ENCODE measurements at places on chromosomes 7 and 10.

DNA sequence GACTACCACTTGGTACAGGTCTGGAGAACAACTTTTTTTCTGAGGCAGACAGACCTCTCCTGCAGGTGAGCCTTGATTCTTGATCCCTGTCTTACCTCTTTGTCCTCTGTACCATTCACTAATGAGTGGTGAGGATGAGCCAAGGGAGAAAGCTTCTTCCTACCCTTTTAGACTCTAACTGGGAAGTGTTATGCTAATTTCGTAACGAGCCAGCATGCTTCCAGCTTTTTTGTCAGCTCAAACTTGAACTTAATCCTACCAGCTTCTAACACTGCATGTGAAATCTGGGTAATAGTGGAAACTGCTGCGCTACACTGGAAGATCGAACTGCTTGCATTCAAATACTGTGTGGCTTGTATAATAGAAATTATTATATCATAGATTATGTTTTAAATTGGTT, 87.0 kb downstream of the NEUROD6 start:
- DNase-seq: no peak

DNA sequence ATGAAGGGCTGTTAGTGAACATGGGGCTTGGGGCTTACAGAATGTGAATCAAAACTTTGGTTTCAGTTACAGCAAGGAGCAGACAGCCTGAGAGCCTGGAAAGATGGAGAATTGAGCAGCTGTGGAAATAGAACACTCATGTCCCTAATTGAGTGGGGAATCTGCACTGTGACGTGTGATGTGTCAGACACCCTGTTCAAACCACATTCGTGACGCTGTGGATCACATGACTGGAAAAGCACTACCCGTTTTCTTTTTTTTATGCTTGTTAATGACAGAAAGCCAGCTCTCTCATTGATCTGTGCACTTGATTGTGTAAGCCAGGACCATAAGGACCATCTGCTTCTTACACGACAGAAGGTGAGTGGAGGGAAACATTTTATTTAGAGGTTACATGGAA, 15.1 kb upstream of the TBX20 start:
- DNase-seq: no peak

DNA sequence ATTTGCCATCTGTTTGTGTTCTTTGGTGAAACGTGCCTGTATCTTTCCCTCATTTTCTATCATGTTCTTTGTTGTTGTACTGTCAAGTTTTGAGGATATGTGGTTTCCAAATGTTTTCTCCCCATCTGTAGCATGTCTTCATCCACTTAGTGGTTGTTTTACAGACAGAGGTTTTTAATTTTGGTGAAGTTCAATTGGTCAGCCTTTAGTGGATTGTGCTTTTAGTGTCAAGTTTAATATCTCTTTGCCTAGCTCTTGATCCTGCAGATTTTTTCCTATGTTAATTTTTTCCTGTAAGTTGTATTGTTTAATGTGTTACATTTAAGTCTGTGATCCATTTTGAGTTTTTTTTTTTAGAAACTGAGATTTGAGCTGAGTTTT, 95.9 kb downstream of the ANKRD61 start:
- no peak for DNase-seq

GRCh38 chr10:50554376-50554994, 69.3 kb downstream of the SGMS1 start:
- DNase-seq: no peak

DNA sequence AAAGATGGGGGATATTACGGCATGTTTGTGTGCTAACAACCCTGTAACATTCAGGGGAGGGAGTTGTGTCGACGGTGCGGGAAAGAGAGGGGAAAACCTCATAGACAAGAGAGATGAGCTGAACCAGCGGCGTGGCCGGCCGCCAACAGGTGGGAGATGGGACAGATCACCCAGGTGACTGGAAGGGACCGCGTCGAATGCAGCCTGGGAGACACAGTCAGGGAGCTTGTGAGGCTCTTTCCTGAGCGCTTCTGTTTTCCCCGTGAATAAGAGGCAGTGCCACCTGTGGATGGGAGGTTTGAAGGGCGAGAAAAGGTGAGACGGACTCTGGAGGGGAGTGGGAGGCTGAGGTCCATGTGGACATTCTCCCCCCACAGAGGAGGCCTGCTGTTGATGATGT, 9.9 kb upstream of the PRKAG2 start:
- DNase-seq: no peak

DNA sequence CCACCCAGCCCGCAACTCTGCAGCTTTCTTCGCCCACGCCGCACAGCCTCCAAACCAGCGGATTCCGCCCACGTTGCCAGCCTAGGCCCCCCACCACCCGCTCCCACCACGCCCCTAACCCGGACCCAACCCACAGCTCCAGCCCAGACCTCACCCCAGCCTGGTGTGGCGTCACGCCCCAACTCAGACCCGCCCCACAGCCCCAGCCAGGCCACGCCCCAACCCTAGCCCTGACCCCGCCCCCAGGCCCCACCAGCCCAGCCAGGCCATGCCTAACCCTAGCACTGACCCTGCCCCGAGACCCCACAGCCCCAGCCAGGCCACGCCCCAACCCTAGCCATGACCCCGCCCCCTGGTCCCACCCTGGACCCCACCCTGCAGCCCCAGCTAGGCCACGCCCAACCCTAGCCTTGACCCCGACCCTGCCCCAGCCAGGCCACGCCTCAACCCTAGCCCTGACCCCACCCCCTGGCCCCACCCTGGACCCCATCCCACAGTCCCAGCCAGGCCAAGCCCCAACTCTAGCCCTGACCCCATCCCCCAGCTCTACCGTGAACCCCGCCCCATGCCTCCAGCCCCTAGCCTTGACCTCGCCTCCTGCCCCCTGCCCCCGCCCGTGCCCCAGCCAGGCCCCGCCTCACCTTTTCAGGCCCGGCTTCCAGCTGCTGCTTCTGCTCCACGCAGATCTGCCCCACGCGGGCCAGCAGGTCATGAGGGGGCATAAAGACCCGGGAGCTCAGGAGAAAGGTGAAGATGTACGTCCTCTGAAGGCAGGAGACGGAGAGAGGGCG, 64.0 kb downstream of the RASGEF1A start:
- DNase-seq: no peak

DNA sequence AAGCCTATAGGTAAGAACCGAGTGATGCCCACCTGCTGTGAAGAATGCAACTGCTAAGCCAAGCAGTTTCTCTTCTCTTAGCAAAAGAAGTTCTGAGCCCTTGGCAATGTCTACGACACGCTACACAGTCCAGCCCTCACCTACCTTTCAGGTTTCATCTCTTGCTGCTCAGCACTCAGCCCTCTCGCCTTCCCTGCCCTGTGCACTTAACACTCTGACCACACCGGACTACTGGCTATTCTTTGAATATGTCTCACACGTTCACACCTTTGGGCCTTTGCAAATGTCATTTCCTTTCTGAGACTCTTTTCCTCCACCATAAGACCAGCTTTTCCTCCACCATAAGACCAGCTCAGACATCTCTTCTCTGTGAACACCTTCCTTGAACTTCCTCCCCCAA, 67.0 kb upstream of the ITGB1 start:
- DNase-seq: no peak

DNA sequence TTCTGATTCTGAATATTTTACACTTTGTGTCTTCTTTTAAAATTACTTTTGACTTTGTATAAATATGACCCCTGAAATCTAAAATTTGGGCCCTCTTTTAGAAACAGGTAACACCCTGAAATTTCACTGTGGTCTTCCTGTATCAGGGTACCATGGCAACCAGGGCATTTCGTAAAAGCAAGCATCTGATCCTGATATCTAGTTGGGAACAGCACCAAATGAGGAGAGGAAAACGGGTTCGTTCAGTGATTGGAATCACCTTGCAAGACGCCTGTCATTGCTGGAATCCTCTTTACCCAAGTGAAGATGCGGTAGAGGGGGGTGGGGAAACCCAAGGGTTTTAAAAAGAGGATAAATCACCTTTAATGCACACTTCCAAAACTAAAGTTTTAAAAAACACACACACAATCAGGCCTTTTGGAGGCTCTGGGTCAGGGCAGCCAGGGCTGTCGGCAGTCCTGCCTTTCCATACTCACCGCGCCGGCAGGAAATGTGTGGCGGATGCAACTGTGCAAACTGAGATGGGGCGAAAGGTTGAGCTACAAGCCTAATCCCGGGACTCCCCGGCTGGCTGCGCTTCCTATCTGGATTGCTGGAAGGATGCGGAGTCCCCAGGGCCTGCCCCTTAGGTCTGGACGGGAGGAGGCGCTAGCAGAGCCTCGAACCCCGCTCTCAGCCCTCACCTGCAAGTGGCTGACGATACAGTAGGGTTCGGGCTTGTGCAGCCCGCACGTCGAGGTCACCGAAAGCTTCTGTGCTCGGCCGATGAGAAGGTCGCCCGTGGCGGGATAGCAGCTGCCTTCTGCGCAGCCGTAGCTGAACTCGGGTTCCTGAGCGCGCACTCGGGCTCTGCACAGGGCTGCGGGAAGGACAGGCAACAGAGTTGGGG, 1.8 kb downstream of the LAMB1 start:
- DNase-seq: no peak

DNA sequence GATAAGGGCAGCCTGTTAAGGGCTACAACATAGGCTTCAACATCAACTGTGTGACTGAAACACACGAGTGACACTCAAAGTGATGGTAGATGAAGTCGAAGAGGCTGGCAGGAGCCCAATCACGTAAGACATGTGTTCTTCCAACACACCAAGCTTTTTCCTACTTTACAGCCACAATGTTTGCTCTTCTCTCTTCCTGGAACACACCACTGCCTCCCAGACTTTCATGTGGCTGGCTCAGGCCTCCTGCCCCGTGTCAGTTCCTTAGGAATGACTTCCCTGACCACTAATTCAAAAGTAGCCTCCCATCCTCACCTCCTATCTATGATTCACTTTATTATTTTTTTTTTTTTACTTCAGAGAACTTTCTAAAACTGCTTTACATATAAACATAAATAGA, 209.2 kb downstream of the GPAM start:
- DNase-seq: no peak

GRCh38 chr10:7054915-7055314, 355.9 kb downstream of the SFMBT2 start:
- DNase-seq: no peak

GRCh38 chr7:121313793-121314676, 14.8 kb upstream of the WNT16 start:
- peak; percentile 63 for DNase-seq

GRCh38 chr7:45653209-45653907, 79.2 kb downstream of the ADCY1 start:
- DNase-seq: no peak

GRCh38 chr10:103699611-103700435, 155.6 kb downstream of the SH3PXD2A start:
- DNase-seq: no peak

GRCh38 chr10:33145451-33146188, 187.6 kb upstream of the ITGB1 start:
- no peak for DNase-seq

- peak; percentile 13 for DNase-seq
Measured at GRCh38 chr7:85224171-85224570, 37.3 kb upstream of the SEMA3D start.

GRCh38 chr7:65968256-65969185, 13.5 kb downstream of the GUSB start:
- DNase-seq: no peak

DNA sequence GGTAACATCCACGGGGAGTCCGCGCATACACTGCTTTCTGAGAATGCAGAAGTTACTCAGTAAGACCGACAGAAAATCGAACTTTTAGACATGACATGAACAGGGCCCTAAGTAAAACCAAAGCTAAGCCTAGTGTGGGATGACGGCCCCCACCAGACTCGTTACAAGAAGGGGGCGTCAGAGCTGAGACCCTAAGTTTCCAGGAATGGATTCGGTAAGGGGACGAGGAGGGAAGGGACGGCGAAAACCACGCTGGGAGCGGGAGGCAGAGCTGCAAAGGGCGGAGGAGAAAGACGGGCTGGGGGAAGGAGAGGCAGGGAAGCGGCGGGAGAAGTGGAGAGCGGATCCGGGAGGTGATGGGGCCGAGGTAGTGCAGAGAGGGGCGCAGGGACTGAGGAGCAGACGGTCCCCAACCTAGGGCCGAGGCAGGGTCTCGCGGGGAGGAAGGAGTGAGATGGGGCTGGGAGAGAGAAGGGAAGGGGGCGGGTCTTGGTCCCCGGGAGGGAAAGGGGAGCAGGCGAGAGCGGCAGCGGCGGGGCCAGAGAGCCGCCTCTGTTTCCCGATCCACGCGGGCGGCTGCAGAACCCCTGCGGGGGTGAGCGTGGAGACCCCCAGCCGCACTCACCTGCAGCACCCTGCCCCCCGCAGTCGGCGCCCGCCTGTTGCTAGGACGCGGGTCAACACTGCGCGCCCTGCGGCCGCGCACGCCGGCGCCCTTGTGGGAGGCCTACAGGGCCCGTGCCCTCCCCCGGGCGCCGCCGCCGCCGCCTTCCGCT, 513 bp downstream of the ODAD2 start:
- DNase-seq: peak; percentile 28

- no peak for DNase-seq
Measured at GRCh38 chr7:512541-513311, 6.9 kb downstream of the PDGFA start.

DNA sequence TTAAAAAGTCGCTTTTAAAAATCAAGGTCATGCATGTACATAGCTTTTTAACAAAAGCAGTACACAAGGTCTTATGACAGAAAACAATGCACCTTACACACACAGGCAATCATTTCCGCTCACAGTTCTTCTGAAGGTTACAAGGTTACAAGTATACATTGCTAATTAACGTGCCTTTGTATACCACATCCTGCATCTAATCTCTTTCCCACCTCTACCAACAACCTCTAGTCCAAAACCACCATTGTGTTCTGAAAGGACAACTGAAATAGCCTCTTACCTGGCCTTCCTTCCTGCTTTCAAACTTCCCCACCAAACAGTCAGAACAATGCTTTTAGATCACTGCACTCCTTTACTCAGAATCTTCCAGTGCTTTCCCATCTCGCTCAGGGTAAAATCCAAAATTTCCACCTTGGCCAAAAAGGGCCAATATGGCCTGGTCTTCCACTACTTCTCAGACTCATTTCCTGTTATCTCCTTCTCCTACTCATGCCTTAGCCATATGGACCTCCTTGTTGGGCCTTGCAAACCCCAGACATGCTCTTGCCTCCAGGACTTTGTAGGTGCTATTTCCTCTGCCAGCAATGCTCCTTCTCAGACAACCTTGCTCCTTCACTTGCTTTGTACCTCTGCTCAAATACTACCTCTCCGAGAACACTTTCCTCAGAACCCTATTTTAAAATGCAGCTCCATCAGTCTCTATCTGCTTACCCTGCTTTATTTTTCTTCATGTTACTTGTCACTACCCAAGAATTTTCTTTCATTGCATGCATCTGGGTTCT, 205.4 kb downstream of the DNAJC1 start:
- DNase-seq: no peak

- no peak for DNase-seq
Measured at GRCh38 chr10:113764582-113764981, 13.1 kb downstream of the PLEKHS1 start.

- no peak for DNase-seq
Measured at GRCh38 chr10:132837905-132838304, 52.0 kb upstream of the NKX6-2 start.

DNA sequence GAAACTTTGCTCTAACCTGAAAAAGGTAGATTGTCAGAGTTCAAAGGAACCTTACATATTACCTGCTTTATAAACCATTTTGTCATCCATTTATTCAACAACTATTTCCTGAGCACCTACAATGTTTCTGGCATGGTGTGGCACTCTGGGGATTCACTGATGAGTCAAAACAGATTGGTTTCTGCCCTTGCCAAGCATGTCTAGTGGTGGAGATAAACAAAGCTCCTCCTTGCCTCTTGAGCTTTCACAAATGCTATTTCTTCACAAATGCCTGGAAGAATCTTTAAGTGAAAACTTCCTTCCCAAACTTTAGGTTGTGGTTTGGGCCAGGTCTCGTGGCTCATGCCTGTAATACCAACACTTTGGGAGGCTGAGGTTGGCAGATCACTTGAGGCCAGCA, 85.1 kb upstream of the RELN start:
- DNase-seq: no peak
